RKO (cell line): ENCODE measurements at places on chromosomes 1 and 21.

GRCh38 chr1:51897699-51898031 lies 19.1 kb upstream of the NRDC start:
- DNase-seq, result peak; percentile 91

- DNase-seq, result peak; percentile 2
Measured at GRCh38 chr1:152673016-152673415, 2.1 kb upstream of the LCE2C start.

GRCh38 chr1:77031106-77031662 lies 163.9 kb downstream of the ST6GALNAC5 start:
- DNase-seq, result no peak

GRCh38 chr21:41895643-41896493 lies 16.7 kb upstream of the PRDM15 start:
- DNase-seq, result no peak

DNA sequence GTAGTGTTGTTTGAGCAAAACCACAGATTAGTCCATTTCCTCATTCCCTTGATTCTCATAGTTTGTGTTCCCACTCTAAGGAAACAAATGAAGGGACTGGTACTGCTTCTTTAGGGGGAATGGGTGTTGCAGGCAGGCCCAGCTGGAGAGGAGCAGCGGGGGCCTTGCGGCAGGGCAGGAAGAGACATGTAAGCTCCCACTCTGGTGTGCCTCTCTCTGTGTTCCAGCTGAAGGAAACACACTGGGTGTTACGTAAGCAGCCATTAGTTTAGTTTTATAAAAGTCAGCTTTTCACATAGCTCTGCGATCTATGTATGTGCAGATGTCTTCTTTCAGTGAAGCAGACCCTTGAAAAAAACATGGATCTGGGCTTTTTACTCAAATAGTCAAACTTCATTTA lies 99.5 kb downstream of the CACHD1 start:
- DNase-seq, result no peak

GRCh38 chr21:41363370-41364270 lies 1.8 kb downstream of the MX2 start:
- no peak for DNase-seq

- DNase-seq, result no peak
Measured at GRCh38 chr21:34707876-34708325, 39.1 kb downstream of the CLIC6 start.

DNA sequence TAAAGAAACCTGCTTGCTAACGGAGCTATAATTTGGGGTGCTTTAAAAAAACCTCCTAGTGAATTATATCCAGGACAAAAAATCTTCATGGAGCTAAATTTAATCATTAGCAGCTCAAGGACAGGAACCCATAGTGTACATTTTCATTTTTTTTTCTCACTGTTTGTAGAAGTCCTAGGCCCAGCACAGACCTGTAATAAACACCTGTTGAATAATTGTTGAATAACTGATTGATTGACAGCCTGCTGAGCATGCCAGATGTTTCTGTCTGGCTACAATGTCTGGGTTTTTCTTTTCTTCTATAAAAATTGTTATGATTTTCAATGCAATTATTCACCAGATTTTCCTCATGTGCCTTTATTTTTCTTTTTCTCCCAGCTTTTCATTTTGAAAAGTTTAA lies 10.9 kb upstream of the GALNT2 start:
- no peak for DNase-seq

GRCh38 chr1:181662606-181663005 lies 179.3 kb downstream of the CACNA1E start:
- DNase-seq, result no peak

- no peak for DNase-seq
Measured at GRCh38 chr1:17912491-17912890, 157.4 kb downstream of the ACTL8 start.

GRCh38 chr1:113835686-113836290 lies 23.5 kb upstream of the RSBN1 start:
- peak; percentile 66 for DNase-seq

DNA sequence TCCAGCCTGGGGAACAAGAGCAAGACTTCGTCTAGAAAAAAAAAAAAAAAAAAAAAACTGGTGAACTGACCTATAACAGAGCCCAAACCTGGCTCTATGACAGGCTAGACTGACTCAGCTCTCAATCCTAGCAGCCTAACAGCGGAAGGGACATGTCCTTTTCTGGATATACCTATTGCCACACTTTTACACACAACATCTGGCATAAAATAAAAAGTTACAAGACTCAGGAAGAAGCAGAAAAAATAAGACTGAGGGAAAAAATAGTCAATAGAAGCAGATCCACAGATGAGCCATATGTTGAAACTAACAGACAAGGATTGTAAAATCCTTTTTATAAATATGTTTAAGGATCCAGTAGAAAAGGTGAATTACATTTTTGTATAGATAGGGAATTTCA lies 57.5 kb upstream of the IPO9 start:
- DNase-seq, result no peak

GRCh38 chr1:43427941-43428340 lies 25.8 kb downstream of the HYI start:
- DNase-seq, result no peak

DNA sequence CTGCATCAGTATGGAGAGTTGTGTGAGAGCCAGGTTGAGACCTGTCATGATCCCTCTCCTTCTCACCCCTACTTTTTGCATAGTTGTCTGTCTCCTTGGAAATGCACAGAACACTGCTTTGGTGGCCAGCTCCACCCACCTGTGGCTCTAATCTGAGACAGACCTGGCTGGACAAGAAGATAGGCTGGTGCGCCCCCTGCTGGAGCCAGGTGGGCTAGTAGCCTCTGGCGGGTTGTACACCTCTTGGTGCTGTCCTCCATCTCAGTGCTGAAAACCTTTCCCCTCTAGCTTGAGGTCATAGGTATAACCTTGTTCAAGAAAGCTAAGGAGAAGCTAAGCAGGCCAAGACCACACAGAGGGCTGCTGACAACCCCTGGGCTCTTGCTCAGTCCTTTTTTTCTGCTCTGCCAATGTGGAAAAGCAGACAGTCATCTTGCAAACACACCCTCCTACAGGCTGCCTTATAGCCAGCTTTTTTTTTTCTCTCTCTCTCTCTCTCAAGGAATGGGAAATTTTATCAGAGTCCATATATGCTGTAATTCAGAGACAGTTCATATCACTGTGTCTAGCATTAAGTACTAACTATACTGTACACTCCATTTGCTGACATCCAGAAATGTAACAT lies 58.8 kb upstream of the SPATA6 start:
- peak; percentile 60 for DNase-seq

- DNase-seq, result no peak
Measured at GRCh38 chr1:234431255-234431654, 47.7 kb downstream of the TARBP1 start.

DNA sequence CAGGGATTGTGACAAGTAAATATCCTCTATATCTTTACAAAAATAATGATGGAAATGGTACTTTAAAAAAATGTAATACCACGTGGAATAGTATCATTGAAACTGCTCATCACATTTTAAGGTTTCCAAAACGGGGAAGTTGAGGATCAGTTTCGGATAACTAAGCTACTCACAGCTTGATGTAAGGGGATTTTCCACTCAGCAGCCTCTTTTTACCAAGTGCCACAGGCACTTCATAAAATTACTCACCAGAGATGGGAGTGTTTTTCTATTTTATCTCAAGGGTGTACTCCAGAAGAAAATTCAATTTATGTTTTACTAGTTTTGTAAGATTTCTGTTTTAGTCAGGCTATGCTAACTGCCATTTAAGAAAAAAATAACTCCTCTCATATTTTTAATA lies 91.7 kb downstream of the TPR start:
- no peak for DNase-seq

GRCh38 chr1:15944308-15945010 lies 31.4 kb downstream of the ZBTB17 start:
- no peak for DNase-seq

DNA sequence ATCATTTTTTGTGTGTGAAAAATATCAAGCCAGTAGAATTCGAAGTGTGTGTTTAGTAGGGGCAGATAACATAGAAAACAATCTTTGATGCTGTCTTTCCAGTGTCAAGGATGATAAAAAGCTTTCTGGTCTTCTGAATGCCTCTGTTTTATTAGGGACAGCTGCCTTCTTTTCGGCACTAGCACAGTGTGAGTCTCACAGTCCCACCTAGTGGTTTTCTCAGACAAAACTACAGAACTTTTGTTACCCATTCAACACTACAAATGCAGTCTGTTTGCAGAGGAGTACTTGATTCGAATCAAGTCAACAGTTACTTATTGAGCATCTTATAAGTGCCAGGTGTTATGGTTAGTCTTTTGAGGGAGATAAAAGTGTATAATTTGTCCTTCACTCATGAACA lies 30.6 kb upstream of the MCOLN3 start:
- DNase-seq, result peak; percentile 29

- no peak for DNase-seq
Measured at GRCh38 chr21:40210251-40210650, 343.0 kb downstream of the PCP4 start.

DNA sequence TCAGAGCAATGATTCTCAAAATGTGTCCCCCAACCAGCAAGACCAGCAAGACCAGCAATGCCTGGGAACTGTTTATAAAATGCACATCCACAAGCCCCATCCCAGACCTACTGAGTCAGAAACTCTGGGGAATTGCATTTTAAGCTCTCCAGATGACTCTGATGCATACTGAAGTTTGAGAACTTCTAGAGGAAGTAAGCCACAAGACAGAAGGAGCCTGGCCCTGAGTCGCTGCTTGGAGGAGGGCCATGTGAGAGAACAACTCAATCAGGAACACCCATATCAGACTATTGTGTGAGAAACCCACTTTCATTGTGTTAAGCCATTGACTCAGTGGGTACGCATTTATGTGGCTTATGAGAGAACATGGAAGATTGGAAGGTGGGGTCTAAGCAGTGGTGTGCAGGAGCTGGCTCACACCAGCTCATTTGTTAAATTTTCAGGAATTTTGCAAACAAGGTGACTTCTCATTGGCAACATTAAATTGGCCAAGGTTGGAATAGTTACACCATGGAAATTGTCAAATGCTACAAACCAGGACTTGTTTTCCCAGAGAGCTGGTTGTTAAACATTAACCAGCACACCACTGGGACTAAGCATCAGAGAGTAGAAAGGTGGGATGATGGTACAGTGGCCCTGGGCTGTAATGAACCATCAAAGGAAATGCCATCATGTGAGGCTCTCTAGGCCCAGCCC lies 38.9 kb downstream of the ATP1A1 start:
- DNase-seq, result no peak

DNA sequence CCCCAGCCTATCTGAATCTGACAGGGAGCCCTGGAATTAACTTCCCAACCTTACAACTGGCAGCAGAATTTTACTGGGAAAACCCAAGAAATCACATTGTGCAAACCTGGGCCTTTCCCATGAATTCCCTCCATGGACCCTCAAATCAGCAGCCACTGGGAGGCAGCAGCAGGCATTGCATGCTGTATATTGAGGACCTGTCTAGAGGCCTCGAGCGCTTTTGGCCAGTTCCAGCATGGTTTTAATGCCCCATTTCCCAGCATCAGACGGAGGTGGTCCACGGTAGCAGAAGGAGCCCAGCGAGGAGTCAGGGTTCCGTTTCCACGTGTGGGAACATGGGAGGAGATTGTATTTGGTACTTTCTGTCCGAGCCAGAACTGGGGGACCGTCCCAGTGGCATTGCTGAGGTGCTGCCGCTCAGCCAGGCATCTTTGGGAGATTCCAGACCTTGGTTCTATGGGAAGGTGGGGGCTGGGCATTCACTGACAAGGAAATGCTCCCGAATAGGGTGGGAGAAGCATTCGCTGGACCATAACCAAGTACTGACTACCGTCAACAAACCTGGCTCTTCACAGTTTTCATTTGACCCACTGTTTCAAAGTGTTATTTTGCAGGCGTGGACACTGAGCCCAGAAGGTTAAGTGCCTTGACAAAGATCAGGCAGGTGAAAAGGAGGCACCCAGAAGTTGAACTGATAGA lies 15.9 kb downstream of the BMP8A start:
- DNase-seq, result peak; percentile 26
